DMS153 (cell line): ENCODE measurements at places on chromosomes 12 and 14.
A peak's percentile ranks its signal among the peaks of the same experiment; 100 is the strongest.

GRCh38 chr14:101499080-101499479 is 62.2 kb upstream of the DIO3 start:
- DNase-seq: no peak

DNA sequence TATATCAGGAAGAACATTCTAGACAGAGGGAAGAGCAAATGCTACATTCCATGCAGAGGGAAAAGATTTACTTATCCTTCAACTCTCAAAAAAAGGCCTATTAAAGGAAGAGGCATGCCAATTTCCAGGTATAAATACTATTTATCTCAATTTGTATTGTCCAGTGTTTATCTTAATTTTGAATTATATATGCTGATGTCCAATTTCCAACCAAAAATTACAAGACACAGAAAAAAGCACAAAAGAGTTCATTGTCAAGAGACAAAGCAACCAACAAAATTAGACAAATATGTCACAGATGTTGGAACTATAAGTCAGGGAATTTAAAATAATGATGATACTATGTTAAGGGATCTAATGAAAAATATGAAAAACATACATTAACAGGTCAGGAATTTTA is 286.6 kb upstream of the SFSWAP start:
- no peak for DNase-seq

DNA sequence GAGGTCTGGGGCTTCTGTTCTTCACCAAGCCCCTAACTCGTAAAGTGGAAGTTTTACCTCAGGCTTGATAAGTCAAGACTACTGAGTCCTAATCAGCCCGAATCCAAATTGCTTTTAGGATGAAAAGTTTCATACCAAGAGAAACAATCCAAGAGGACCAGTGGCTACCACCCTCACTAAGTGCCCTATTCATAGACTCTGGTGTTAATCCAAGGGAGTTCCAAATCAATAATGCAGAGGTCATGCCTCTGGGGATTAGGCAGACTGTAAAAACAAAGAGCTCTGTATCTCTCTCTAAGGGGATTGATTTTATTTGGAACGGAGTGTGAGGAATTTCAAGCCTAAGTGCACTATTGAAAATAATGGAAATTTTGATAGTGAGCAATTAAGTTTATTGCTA is 76.3 kb upstream of the LMNTD1 start:
- no peak for DNase-seq

- no peak for DNase-seq
Observed at GRCh38 chr14:104882991-104883660, 18.1 kb downstream of the CEP170B start.

GRCh38 chr12:105481392-105482300 is 151.2 kb downstream of the C12orf75 start:
- no peak for DNase-seq

- no peak for DNase-seq
Observed at GRCh38 chr14:89314274-89314673, 102.8 kb downstream of the FOXN3 start.

DNA sequence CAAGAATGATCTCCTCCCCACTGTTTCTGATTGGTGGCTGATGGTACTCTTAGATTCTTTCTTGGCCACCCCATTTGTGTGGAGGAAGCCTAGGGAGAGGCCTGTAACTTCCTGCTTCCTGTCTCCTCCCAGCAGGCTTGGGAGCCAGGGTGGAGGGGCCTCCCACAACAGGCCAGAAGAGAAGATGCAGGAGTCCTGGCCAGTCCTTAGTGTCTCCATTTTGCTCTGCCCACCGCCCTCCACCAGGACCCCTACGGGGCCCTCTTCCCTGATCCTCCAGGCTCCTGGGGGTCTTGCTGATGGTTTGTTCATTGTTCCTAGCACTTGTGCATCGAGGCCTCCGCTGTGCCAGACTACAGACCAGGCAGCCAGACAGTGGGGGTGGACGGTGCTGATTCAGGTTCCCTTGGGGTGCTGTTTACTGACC is 6.8 kb downstream of the TSPAN9 start:
- no peak for DNase-seq

- no peak for DNase-seq
Observed at GRCh38 chr12:103676893-103677292, 89.8 kb downstream of the STAB2 start.

GRCh38 chr14:65478596-65478995 is 66.1 kb downstream of the FUT8 start:
- peak; percentile 84 for DNase-seq

GRCh38 chr12:112798048-112798760 is 6.7 kb downstream of the RPH3A start:
- DNase-seq: no peak

GRCh38 chr12:57849035-57849434 is 2.5 kb upstream of the CTDSP2 start:
- no peak for DNase-seq

GRCh38 chr12:27703720-27704452 is 6.7 kb upstream of the MRPS35 start:
- peak; percentile 2 for DNase-seq

DNA sequence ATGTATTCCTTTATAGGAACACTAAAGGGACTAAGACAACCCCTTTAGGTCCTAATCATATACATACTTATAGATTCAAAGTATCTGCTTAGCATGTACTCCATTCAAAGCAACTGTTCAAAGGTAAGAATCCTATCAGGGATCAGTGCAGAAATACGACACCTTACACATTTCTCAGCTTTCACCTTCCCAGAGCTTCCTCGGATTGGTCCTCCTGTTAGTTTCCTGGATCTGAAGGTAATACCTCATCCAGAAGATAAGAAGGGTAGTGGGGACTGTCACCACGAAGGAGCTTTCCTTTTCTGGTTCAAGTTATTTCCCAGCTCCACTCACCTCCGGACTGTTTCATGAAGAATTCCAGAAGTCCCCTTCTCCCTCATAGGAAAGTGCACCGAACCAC is 38.0 kb downstream of the RCOR1 start:
- no peak for DNase-seq

DNA sequence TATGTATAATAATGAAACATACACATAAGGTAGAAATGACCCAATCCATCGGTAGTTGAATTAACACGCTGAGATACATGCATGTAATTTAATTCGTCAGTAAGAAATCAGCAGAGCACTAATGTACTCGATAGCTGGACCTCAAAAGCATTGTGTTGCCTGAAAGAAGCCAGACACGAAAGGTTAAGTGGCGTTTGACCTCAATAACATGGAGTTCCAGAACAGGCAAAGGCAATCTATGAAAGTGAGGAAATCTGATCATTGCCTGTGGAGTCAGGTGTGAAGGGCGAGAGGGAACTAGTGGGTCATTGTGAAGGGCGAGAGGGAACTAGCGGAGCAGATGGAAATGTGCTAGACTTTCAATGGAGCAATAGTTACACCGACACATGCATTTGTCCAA is 970.4 kb upstream of the TMEM132C start:
- no peak for DNase-seq

- DNase-seq: no peak
Observed at GRCh38 chr14:72924337-72924736, 1.9 kb upstream of the DCAF4 start.

- no peak for DNase-seq
Observed at GRCh38 chr12:80935111-80935510, 2.6 kb downstream of the LIN7A start.

DNA sequence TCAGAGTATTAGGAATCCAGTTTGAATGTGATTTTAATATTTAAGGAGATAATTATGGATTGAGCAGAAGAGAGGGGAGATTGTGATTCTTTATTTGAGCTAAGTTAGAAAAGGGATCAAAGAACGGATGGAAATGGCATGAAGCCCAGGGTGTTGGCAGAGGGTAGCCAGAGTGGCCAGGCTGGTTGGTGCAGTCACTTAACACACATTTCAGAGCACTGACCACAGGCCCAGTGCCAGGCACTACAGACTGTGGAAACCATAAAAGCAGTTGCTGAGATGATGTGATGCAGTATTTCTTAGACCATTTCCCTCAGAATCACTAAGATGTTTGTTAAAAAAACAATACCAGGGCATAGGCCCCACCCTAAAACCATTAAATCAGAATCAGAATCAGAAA is 167.7 kb upstream of the AMIGO2 start:
- DNase-seq: no peak

- DNase-seq: no peak
Observed at GRCh38 chr14:89845346-89845745, 109.2 kb downstream of the EFCAB11 start.

DNA sequence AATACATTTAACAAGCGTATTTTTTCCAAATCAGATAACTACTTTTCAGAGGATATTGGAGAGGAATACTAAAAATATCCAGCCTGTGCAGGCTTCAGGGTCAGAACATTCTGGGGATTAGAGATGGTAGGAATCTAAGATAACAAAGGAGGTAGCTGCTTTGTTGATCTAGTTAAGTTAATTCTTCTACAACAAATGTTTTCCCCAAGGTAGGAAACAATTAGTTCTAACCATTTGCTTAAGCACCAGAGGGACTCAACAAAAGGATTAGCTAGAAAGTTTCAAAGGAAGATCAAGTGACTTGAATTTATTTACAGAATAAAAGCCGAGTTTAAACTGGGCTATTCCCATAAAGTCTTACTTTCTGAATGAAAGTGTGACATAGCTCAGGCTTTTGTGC is 524.2 kb downstream of the TMTC2 start:
- DNase-seq: no peak

DNA sequence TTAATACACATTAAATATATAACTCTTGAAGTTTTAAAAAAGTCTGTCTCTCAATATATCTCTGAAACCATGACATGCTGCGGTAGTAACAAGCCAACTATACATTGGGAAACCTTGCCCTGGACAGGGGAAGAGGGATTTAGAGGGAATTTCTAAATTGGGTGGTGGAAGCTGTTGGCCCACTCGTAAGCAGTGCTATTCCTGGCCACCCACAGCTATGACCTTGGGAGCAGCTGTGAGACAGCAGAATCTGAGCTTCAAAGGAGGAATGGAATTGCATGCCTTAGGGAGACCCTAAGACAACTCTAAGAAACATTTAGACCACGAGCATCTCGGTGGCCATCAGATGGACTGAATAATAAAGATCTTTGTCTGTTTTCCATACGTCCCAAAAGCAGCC is 15.8 kb upstream of the GCH1 start:
- DNase-seq: no peak

DNA sequence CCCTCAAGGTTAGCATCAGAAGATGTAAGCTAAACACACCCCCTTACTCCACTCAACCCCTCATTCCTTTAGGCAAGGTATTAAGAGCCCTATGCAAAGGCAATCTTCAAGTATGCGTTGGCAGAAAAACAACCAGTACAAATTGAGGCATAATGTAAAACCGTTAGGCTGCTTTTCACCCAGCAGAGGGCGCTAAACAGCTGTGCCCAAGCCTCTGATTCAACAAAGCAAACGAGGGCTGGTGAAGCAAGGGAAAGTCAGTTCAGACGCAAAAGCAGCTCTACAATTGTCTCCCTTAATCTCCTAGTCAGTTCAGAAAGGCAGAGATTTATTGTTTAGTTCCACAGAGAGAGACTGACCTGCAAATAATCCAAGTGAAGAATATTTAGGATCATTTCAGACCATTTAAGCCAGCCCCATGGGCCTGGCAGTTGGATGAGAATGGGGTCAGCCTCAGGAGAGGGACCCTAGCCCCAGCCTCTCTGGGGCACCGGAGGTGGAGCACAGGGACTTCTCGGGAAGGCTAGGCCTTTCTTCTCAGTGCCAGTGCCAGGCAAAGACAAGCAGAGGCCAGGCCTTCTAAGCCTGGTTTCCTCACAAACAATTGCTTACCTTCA is 23.5 kb downstream of the DCAF5 start:
- DNase-seq: peak; percentile 51

GRCh38 chr14:93037351-93037750 is 78.4 kb downstream of the ITPK1 start:
- no peak for DNase-seq

DNA sequence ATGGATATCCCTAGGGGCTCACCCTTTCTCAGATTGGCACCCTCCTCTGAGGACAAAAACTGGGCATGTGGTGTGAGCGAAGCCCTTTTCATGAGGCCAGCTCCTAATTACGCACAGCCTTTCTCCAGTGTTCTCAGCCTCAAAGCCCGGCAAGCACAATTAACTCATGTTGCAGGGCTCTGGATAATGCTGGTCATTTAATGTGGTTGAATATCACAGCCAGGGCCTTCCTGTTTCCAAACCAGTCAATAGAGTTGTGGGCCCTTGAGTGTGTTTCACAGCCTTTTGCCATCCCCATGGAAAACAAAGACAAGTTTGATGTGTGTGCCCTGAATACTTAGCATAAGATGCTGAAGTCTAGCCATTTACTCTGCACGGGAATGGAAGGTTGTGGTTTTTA is 114.2 kb upstream of the ARHGAP5 start:
- DNase-seq: no peak

DNA sequence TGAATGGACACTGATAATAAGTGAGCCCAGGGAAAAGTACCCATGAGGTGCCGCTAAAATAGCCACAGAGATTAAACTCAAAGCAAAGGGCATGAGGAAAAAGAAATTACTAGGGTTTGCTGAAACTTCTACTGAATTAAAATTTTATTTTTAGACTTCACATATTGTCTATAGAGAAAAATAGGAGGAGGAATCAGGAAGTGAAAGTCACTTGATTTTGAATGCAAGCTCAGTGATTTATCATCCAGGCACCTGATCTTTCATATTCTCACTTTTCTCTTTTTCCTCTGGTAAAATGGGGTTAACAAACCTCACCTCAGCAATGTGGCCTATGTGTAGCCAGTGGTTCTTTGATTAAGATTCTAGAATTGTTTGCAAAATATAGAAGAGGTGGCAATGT is 479.8 kb downstream of the BCL11B start:
- DNase-seq: no peak

GRCh38 chr12:11765421-11765816 is 115.9 kb downstream of the ETV6 start:
- no peak for DNase-seq

DNA sequence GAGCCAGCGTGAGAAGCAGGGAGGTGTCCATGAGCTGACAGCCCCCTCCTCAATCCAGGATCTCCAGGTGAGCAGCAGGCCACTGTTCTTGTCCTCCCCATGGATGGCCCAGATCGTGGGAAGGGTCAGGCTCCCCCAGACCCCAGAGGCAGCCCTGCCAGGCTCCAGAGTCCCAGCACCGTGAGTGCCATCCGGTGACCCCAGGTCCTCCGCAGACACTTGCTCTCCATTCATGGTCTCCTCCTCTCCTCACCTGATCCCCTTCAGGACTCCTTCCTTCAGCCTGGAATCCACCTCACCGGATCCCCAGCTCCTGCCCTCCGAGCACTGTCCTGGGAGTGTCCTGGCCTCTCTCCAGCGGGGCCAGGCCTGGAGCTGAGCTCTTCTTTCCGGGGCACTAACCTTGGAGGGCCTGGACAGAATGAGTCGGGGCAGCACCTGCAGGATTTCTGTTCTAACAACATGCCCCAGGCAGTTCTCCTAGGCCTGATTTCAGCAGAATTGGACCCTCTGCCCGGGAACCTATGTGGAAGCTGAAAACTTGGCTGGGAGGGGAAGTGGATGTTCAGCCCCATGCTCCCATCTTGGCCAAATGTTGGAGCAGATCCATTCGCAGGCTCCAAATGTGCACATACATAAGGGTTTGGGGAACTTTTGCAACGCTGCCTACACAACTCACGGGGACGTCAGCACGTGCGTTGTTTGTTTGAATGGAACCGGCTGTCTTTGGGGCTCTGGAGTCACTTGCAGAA is 341.6 kb upstream of the SFSWAP start:
- DNase-seq: no peak
